ENCODE measurements at places on chromosomes 6 and 20.

GRCh38 chr6:4355241-4355640, 219.9 kb upstream of the ECI2 start:
- no peak for DNase-seq

DNA sequence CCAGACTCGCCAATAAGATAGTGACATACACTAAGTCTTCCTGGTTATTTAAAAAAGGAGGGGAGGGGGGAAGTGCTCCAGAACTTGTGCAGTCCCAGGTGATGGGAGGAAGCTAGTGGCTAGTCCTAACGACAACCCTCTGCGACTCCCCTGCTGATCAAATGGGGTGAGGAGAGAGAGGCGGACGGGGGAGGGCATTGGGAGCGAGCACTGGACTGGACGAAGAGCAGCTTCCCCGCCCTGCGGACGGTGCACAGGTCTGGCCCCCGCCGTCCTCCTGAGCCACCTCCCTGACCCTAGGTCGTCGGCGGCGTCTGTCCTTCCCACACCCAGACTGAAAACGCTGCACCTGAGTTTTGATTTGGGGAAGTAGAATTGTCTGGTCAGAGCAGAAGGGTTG, 2.2 kb upstream of the OLIG3 start:
- DNase-seq: no peak

GRCh38 chr20:53930651-53931504, 139.5 kb downstream of the BCAS1 start:
- DNase-seq: no peak

DNA sequence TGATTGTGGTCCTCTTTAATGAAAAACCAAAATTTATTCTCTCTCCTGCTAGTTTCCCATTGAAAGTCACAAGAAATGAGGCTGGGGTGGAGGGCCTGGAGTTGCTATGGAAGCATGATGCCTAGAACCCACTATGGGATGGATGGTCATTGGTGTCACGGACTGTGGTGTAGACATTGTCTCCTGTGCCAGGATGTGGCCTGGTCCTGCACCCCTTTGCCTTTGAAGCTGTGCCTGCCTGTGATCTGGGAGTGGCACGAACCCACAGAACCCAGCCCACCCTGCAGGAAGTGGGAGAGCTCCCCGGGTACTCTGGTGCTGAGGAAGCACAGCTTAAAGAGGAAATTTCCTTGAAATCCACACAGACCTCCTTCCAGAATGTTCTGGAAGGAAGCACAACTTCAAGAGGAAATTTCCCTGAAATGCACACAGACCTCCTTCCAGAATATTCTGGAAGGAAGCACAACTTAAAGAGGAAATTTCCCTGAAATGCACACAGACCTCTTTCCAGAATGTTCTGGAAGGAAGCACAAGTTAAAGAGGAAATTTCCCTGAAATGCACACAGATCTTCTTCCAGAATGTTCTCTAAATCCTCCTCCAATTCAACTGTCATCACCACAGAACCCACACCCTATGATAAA, 105.6 kb downstream of the CDH26 start:
- no peak for DNase-seq

DNA sequence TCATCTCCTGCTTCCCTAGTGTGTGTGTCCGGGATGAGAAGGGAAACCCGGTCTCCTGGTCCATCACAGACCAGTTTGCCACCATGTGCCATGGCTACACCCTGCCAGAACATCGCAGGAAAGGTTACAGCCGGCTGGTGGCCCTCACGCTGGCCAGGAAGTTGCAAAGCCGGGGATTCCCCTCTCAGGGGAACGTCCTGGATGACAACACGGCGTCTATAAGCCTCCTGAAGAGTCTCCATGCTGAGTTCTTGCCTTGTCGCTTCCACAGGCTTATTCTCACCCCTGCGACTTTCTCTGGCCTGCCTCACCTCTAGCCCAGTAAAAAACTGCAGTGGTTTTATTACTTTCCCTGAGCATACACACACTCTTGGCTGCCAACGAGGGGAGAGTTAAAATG, 23.9 kb upstream of the C6orf141 start:
- DNase-seq: no peak

- no peak for DNase-seq
Measured at GRCh38 chr20:61744691-61745396, 320.8 kb downstream of the TAF4 start.

DNA sequence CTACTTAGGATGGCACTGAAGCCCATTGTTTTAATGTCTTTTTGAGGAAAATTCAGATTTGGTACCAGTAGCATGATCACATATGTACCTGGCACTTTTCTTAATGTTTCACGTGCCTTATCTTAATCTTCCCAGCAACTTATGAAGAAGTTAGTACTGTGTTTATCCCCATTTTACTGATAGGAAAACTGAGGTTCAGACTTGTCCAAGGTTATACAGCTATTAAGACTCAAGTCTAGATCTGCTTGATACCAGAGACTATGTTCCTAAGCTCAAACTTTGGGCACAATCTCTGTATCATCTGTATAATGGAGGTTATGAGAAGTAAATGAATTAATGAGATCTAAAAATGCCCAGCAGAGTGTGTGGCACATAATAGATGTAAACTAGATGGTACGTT, 179.7 kb upstream of the SUPT3H start:
- DNase-seq: no peak

GRCh38 chr20:41248368-41249024, 69.0 kb downstream of the ZHX3 start:
- no peak for DNase-seq
